ENCODE measurements at places on chromosomes 16 and 17.

GRCh38 chr17:82690786-82691489, 7.6 kb downstream of the RAB40B start:
- DNase-seq, result no peak

DNA sequence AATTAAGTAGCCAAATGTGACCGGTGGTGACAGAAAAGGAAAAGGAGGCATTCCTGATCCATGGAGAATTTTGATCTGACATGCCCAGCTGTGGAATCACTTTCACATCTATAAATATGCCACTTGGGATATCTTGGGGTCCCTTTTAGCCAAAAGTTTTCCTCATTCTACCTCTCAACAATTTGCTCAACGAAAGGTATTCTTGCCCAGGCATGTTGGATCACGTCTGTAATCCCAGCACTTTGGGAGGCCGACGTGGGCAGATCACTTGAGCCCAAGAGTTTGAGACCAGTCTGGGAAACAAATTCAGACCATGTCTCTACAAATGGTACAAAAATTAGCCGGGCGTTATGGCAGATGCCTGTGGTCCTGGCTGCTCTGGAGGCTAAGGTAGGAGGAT, 24.3 kb downstream of the LITAF start:
- no peak for DNase-seq

DNA sequence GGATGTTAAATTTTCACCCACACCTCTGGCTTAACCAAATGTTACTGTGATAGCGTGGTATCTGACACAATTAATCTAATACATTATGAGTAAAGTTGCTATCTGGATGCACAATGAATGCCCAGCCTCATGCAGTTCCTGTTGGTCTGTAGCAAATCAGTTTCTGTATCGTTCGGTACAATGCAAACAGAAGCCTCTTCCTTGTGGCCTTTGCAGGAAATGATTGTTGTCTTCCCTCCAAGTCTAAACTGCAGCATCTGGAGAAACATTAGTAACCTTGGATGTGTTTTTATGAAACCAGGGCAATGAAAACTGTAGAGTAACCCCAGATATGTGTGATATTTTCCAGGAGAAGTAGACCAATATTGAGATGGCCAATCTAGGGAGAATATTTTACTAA, 46.8 kb downstream of the CYB561 start:
- DNase-seq, result no peak

DNA sequence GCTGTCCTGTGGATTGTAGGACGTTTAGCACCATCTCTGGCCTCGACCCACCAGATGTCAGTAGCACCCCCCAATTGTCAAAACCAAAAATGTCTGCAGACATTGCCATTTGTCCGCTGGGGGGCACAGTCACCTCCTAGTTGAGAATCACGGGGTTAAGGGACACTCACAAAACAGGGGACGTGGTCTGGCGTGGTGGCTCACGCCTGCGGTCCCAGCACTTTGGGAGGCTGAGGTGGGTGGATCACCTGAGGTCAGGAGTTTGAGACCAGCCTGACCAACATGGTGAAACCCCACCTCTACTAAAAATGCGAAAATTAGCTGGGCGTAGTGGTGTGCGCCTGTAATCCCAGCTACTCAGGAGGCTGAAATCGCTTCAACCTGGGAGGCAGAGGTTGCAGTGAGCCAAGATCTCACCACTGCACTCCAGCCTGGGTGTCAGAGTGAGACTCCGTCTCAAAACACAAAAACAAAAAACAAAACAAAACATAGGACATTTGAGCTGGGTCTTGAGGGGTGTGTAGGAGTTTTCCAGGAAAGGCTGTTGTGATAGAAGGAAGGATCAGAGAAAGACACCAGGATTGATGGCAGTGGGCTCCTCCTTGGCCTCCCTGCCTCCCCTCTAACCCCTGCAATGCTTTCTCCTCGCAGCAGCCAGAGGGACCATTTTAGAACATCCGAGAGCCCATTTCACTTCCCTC, 171.8 kb upstream of the GSE1 start:
- no peak for DNase-seq

DNA sequence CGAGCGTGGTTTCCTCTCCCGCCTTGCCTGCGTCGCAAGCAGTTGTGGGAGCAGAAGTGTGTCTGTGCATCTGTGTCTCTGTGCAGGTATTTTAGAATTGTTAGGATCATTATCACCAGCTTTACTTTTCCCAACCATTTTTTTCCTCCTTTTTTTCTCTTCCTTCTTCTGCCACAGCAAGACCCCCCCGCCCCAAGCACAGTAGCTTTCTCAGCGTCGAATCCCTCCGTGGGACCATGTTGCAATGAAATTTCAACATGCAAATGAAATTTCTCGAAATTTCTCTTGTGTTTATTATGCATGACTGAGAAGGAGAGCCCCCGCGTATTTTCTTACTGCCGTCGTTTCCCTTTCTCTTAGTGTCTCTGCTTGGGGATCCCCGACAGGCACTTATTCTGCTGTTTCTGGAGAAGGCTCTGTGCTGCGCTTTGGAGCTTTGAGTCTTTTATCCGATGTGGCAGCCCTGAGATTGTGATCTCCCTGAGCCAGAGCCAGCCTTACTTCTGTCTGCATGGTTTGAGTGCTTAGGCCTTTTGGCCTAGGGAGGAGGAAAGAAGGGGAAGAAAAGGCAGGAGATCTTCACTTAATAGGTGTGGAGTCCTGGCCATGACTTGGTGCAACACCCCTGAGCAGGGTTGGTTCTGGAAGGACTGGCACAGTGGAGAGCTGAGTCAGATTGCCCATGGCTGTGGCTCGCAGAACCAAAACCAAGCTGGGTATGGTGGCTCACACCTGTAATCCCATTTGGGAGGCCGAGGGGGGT, 5.0 kb downstream of the ARMC7 start:
- DNase-seq, result no peak

GRCh38 chr17:80743181-80743771, 198.6 kb downstream of the RPTOR start:
- DNase-seq, result peak; percentile 37

DNA sequence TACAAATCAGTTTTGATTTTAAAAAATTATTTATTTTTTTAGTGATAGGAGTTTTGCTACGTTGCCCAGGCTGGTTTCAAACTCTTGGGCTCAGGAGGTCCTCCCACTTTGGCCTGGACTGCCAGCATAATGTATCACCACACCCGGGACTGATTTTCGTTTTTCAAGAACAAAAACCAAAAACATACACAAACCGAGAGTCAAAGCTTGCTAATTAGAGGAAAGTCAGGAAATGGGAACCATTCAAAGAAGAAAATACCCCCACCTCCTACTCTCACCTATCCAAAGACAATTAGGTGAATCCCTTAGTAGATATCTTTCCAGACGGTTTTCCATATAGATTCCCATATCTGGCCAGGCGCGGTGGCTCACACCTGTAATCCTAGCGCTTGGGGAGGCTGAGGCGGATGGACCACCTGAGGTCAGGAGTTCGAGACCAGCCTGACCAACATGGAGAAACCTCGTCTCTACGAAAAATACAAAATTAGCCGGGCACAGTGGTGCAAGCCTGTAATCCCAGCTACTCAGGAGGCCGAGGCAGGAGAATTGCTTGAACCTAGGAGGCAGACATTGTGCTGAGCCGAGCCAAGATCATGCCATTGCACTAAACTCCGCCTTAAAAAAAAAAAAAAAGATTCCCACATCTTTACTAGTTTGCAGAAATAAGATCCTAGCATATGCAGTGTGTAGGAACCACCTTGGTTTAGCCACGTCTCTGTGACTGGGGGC, 883 bp upstream of the SPN start:
- DNase-seq, result no peak

- DNase-seq, result no peak
These were observed 6.8 kb downstream of the NAT9 start for GRCh38 chr17:74769266-74769855.

DNA sequence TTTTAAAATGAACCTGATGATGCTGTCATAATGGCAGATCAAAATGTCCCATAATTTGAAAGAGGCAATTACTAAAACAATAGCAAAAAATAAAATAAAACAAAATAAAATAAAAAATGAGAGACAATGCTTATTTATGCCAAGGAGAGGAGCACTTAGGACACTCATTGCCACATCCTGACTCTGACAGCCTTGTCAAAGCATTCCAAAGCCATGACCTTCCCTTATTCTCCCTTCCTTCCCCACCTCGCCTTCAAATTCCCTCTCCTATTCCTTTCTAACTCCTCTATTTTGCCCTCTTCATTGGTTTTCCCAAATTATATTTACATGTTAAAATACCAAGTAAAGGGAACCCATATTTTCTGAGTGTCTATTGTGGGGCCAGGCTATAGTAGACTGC, 220.0 kb downstream of the CDH13 start:
- DNase-seq, result no peak

DNA sequence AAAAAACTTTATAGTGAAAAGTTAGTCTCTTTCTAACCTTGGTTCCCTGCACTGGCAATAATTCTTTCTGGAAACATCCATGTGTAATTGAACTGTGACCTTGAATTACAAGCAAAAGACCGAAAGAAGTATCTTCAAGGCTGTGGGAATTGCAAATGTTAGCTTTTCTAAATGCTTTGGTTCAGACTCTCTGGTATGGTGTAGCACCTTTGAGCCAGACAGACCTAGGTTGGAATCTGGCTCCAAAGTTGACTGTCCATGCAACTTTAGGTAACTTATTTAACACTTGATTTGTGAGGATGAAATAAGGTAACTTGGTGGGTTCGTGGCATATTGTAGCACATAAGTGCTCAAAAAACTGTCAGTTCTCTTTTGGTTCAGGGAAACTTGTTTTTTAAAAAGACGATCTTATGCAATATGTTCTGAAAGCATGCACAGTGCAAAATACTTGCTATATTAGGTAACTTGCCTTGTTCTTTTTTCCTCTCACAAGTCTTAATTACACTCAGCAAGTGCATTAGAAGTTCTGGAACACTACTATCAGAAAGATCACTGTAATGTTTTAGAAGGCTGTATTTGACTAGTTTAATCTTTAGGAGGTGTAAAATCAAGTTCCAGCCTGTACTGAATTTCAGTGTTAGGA, 46.3 kb downstream of the TANGO6 start:
- no peak for DNase-seq

DNA sequence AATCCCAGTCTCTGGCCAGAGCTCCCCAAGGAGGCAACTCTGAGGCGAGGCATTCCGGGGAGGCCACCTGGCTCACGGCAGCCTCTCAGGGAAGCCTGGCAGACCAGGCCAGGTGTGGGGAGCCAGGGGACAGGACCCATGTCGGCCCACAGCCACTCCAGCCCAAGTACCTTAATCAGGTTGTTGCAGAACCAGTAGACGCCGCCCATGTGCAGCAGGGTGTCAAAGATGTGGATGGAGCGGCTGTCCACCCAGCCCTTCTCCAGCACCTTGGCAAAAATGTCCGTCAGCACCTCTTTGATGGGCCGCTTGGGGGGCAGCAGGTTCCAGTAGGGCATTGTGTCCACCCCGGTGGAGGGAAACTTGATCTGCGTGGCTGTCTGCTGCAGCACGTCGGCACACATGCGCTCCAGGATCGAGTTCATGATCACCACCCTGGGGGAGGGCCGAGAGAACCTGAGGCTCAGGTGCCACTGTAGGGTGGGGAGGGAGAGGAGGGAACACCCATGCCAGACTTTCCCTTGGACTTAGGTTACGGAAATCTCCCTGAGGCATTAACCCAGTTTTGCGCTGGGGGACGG, 7.8 kb downstream of the CSF3 start:
- no peak for DNase-seq

DNA sequence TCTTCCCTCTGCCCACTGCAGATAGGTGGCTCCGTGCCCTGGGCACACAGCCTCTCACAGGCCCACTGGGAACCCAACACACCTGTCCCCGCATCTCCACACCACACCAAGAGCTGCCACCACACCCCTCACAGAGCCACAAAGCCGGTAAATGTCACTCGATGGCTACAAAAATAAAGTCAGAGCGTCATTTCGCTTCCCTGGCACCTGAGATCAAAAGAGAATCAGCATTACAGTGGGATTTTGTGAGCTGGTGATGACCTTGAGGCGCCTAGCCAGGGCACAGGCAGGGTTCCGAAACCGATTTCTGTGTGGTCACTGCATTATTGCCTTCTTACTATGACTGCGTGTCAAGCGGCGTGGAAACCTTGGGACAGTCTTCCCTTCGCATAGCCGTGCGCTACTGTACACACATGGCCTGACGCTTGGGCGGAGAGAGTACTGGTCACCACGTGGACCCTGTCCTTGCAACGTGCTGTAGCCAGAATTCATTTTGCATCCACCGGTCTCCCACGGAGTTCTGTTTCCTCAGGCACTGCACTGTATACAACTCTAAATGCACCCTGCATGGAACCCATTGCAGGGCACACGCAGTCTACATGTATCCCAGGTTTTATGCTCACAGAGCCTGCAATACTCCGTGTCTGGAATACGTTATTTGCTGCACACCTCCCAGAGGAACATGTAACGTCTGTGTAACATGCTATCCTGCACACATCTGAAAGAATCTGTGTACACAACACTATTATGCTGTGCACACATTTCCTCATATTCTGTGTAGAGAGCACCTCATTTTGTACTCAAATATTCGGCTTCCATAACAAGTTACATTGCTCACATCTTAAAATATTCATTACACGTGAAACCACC, 5.8 kb upstream of the FOXF1 start:
- DNase-seq, result no peak

DNA sequence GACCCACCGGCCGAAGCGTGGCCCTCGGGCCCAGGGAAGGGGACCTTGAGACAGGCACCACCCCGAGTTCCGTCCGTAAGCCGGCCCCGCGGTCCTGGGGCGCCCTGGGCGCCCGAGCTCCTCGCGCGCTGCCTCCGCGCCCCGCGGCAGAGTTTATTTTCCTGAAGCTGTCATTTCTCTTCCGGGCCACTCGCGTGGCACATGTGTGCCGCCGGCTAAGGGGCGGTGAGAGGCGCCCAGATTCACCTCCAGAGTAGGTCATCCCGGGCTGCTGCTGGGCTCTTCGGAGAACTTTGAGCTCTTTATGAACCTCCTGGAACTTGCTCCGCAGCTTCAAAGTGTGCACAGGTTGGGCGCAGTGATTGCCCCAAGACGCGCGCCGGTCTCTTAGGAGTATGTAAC, 489 bp downstream of the ZC3H18 start:
- DNase-seq, result peak; percentile 37

DNA sequence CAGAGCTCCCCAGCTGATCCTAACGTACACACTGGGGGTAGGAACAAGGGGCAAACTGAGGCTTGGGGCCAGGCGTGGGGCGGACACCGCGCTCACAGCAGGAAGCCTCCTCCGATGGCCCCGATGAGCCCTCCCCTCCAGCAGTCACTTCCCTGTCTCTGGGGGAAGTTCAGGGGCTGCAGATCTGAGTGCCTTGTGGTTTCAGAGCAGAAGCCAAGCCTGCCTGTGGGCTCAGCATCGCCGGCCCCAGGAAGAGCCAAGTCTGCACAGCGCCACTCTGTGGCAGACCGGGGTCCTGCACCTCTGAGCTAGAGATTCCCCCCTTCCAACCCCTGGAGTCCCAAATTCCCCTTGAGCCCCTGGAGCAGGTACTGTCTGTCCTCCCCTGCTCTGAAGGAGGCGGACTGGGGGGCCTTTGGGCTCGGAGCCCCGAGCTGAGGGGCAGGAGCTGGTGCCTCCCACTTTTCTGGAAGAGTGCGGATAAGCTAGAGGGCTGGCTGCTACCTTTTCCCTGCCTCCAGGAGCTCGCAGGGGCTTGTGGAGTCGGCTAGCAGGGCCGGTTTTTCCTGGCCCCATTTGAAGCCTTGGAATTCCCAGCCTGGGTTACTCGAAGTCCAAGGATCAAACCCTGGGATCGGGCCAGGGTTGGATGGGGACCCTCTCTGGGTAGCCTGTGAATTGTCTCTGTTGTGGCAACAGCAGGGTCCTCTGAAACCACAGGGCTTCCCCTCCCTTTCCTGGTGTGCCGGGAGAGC, 2.9 kb downstream of the GSE1 start:
- peak; percentile 55 for DNase-seq

GRCh38 chr17:67868176-67868575, 42.9 kb downstream of the BPTF start:
- DNase-seq, result no peak

GRCh38 chr17:82952019-82952418, 112.2 kb upstream of the ZNF750 start:
- DNase-seq, result no peak

All from stimulated activated CD4-positive, alpha-beta T cell treated with anti-CD3 and anti-CD28 coated beads, Interleukin-4, amount 100 ng/mL, for 4 hours (primary cell).